ENCODE measurements at places on chromosomes 6 and 20.

DNA sequence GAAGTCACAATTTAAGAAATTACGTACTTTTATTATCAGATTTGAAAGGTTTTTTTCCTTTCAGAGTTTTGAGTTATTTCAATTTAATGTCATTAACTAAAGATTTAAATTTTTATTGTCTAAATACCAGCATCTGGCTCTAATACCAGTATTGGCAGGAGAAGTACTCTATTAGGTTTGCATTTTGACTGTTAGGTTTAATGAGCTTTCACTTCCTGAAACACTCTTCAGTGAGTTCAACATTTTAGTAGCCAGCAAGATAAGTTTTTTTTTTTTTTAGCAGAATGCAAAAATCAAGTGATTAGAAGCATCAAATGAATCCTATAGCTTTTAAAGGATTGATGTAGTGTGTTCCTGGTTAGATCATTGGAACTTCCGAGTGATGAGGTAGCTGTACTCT is 34.0 kb upstream of the SCGN start:
- no peak for DNase-seq

- DNase-seq: no peak
Observed at GRCh38 chr6:72374857-72375256, 247.0 kb upstream of the KCNQ5 start.

GRCh38 chr20:18847226-18847755 is 33.7 kb downstream of the SCP2D1 start:
- DNase-seq: no peak

DNA sequence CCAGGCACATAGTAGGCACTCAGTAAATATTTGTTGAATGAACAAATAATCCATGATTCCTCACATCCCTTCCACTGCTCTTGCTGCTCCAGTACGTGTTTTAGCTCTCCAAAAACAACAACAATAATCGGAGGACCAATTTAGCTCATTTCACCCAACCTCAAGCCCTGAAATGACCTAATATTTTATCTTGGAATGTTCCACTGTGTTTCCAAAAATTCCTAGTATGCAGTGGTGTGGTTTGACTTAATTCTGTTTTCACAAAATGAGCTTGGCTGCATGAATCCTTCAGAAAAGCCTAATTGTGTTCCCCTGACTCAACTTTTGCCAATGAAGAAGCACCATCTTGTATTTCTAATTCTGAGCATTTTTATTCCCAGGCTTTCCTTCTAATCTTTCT is 168.0 kb upstream of the PHACTR1 start:
- no peak for DNase-seq

DNA sequence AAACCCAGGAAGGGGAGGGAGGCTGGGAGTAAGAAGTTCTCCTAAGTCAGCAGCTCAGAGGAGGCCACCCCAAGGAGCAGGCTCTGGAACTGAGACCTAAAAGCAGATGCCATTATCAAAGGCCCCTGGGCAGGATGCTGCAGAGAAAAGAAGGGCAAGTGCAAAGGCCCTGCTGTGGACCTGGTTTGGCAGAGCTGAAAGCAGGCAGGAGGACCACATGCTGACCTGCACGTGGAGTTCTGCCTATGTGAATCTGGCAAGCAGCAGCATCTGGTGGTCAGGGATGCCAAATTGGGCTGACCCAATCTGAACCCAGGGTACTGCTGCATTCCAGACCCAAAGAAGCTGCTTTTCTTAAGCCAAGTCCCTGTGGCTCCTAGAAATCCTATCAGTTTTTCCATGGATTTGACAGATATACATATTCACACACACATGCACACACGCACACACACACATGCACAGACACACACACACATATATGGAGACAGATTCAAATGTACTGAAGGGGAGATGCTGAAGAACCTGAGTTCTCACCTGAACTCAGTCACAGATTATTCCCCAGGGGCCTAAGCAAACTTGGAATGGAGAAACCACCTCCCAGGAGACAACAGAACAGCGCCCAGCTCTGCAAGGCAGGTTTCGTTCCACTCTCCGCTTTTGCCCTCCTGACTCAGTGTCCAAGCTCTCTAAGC is 119.9 kb downstream of the FOXA2 start:
- no peak for DNase-seq

Measured in T47D (cell line).